Anterior cingulate cortex (tissue), 58 donors: ENCODE measurements at places on chromosomes 16 and 17.
A peak's percentile ranks its signal among the peaks of the same experiment; 100 is the strongest.

GRCh38 chr16:22979038-22979437 is 165.1 kb downstream of the HS3ST2 start:
- no peak for DNase-seq

DNA sequence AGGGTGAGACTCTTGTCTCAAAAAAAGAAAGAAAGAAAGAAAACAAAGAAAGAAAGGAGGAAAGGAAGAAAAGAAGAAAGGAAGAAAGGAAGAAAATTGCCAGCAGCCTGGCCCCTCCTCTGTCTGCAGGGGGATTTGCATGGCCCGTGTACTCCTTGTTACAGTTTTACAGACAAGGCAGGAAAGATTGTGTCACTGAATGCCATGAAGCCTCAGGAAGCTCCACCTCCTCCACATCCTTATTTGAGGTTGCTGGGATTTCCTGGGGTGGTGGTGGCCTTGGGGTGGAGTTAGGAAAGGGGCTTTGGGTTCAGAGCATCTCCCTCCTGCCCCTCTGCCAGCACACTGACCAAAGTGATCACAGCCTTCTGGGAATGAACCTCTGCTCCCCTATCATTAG is 23.6 kb downstream of the CFAP20 start:
- DNase-seq: no peak

DNA sequence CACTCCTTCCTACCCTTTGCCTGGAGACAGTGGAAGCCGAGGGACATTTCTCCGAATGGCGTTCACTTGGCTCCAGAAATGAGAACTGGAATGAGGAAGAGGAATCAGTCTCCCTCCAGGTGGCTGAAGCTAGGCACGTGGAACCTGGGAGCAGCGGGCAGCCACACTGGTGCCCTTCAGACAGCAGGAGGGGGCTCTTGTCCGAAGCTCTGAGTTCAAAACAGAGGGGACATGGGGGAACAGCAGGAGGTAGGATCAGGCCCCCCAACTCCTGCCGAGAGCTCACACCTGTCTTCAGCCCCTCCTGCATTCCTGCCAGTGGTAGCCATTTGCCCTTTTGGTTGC is 41.5 kb downstream of the TMEM235 start:
- no peak for DNase-seq

DNA sequence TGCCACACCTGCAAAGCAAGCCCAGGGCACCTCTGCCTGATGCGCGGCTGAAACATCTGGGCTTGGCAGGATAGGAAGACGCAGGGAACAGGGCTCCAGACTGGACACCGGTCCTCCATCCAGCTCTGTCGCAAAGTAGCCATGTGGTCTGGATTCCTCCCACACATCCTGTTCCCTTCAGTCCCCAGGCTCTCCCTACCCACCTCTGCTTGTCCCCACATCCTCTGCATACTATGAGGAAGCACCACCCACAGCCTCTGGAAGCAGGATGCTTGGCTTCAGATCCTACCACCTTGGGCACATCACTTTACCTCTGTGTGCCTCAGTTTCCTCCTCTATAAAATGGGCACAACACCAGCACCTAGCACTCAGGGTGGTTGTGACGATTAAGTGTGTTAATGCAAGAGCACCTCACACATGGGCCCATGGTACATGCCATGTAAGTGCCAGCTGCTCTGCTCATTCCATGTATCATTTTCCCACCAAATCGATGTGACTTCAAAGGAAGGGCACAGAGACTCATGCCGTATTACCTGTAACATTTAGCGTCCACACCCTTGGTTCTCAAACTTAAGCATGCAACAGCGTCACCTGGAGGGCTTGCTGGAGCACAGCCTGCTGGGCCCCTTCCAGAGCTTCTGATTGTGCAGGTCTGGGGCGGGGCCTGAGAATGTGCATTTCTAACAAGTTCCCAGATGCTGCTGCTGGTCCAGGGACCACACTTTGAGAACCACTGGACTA is 138.6 kb upstream of the SDK2 start:
- no peak for DNase-seq

- no peak for DNase-seq
Observed at GRCh38 chr17:16106161-16106891, 106.7 kb downstream of the TTC19 start.

GRCh38 chr16:13401641-13402040 is 500.2 kb downstream of the SHISA9 start:
- no peak for DNase-seq

- no peak for DNase-seq
Observed at GRCh38 chr17:76561332-76561731, 21.5 kb downstream of the PRCD start.

DNA sequence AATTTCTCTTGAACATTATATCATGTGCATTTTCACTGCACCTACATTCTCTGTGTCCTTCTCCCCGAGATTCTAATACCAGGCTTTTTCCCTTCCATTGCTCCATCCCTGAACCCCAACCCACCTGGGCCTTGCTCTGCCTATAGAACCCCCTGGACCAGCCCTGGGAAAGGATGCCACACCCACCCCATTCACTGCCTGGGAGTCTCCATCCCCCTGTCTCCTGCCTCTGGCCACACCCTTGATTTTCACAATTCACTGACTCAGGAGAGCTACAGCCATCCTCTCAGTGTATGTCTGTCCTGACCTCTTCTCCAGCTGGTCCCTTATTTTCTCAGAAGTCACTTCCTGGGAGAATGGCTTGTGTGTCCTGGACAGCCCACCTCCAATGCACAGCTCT is 27.9 kb upstream of the NGFR start:
- no peak for DNase-seq

DNA sequence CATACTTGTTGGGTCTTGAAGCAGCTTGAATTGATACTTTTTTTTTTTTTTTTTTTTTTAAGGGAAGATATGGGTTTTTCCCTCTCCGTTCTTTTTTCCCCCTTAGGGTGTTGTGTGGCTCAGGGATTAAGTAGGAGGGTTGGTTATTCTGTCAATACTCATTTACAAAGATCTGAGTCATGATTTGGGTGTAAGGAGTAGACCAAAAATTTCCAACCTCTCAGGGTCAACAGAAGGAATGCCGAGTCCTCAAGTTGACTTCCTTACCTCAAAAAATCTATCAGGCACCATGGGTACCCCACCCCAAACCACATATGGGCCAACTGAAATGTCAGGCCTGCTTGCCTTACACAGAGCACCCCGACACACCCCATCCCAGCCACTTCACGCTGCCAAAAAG is 230.5 kb downstream of the CCDC182 start:
- no peak for DNase-seq

DNA sequence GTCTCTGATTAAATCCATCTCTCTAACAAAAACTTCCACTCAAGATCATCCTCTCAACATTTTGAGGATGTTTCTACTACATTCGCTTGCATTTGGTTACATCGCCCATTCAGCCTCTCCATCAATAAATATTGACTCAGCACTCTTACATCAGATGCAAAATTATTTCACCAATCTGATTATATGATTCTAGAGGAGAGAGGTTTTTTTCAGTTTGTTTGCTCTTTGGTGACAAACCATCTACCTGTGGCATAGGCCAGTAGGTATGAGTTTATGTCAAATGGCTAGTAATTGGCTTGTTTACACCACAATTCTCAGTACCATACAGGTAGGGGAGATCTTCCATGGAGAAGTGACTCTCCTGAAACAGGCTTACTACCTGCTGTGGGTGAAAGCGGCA is 52.3 kb downstream of the TOX3 start:
- DNase-seq: no peak

GRCh38 chr17:75819678-75820077 is 24.5 kb downstream of the UNC13D start:
- no peak for DNase-seq

- no peak for DNase-seq
Observed at GRCh38 chr17:67881083-67881482, 55.8 kb downstream of the BPTF start.

- DNase-seq: no peak
Observed at GRCh38 chr17:37221865-37222264, 153.9 kb upstream of the C17orf78 start.

GRCh38 chr17:80308692-80309517 is 48.3 kb downstream of the RNF213 start:
- DNase-seq: no peak

GRCh38 chr17:57046749-57047148 is 38.3 kb upstream of the AKAP1 start:
- DNase-seq: no peak

GRCh38 chr17:42944211-42944610 is 20.0 kb downstream of the AARSD1 start:
- DNase-seq: no peak

DNA sequence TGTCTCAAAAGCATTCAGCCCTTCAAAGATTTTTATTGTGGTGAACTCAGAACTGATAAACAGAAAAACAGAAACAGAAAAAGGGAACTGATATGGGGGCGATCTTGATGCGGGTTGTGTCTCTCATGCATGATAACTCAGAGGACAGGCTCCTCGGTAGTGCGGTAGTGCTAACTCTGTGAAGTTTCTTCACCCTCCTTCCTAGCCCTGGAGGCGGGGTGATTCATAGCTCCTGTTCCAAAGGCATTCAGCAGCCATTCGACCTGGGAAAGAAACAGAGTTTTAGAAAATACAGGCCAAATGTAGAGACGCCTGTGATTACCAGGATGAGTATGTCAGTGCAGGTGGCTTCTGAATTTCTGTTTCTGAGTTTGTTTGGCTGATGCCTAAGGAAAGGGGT is 5.5 kb upstream of the MAF start:
- DNase-seq: no peak

DNA sequence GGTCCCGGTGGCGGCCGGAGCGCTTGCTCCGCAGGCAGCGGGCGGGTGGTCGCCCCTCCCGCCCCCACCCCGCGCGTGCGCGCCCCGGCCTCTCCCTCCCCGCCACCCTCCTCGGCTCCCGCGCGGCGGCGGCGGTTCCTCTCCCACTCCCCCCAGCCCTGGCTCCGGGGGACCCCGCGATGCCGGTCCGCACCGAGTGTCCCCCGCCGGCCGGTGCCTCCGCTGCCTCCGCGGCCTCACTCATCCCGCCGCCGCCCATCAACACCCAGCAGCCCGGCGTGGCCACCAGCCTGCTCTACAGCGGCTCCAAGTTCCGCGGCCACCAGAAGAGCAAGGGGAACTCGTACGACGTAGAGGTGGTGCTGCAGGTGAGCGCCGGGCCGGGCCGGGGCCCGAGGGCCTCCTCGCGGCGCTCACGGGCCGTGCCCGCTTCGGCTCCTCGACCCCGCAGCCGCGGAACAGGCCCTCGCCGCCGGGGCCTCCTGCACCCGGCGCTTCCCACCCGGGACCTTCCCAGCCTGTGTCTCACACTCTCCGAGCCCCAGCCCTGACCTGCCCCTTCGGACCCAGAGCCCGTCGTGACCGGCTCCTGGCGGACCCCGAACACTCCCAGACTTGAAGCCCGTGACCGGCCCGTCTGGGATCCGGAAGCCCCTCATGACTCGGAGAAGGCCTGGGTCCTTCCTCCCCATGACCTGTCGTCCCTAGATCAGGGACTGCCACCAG is 490 bp downstream of the GID4 start:
- no peak for DNase-seq

DNA sequence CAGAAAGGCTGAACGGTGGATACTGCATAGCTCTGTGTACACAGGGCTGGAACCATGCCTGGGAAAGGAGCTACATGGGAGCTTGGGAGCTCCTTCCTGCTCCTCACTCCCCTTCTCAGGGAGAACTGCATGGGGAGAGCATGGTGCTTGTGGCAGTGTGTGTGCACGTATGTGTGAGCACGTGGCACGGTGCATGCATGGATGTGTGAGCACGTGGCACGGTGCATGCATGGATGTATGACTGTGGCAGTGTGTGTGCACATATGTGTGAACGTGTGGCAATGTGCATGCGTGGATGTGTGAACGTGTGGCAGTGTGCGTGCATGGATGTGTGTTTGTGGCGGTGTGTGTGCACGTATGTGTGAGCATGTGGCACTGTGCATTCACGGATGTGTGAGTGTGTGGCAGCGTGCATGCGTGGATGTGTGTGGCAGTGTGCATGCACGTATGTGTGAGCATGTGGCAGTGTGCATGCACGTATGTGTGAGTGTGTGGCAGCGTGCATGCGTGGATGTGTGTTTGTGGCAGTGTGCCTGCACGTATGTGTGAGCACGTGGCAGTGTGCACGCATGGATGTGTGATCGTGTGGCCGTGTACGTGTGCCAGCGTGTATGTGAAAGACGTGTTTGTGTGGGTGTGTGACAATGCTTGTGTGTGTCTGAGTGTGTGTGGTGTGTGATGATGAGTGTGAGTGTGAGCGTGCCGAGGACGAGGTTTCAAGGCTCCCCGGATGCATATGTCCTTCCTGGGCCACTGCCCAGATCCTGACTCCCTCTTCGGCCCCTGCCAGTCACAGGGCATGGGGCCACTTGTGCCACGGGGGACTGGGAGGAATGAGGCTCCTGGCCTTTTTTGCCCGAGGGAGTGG is 52.4 kb upstream of the JPH3 start:
- DNase-seq: no peak

- DNase-seq: no peak
Observed at GRCh38 chr17:82449131-82449882, 1.2 kb downstream of the CYBC1 start.

- DNase-seq: no peak
Observed at GRCh38 chr17:65236321-65236720, 99.2 kb downstream of the RGS9 start.

GRCh38 chr17:34651402-34651811 is 72.0 kb downstream of the TMEM132E start:
- DNase-seq: no peak

GRCh38 chr17:67628580-67629013 is 89.1 kb upstream of the NOL11 start:
- no peak for DNase-seq

- DNase-seq: no peak
Observed at GRCh38 chr16:58266336-58266735, 28.5 kb downstream of the PRSS54 start.

GRCh38 chr16:74606521-74607309 is at the start of gene GLG1:
Gene GLG1, minus strand, starts transcription at chr16:74607114. Its CDS starts 20 bp downstream, at chr16:74607094.
- peak; percentile 75 for DNase-seq

- no peak for DNase-seq
Observed at GRCh38 chr16:10635365-10636021, 55.1 kb upstream of the EMP2 start.

DNA sequence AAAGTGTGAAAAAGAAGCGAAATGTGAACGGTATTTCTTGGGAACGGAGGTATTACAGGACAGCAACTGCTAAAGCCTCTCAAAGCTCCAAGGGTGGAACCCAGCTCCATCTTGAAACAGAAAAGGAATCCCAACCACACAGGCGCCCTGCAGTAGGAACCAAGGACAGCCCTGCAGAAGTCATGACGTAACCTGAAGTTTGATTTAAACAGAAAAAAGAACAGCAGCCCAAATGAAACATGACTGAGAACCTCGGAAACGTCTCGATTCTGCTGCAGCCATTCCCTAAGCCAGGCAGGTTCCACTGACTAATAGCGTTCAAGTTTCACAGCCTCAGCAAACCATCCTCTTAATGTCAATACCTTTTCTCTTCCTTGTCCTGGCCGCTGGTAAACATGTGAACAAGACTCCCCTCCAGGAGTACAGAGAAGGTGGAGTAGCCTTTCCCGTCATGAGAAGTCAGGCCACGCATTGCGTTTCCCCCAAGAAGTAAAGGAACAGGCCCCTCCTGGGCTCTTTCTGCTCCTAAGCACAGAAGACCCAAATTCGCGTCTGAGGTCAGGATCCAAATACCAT is 20.1 kb downstream of the SIAH1 start:
- DNase-seq: no peak
